Activated gamma-delta T cell (primary cell): ENCODE measurements at places on chromosomes 11 and 22.

DNA sequence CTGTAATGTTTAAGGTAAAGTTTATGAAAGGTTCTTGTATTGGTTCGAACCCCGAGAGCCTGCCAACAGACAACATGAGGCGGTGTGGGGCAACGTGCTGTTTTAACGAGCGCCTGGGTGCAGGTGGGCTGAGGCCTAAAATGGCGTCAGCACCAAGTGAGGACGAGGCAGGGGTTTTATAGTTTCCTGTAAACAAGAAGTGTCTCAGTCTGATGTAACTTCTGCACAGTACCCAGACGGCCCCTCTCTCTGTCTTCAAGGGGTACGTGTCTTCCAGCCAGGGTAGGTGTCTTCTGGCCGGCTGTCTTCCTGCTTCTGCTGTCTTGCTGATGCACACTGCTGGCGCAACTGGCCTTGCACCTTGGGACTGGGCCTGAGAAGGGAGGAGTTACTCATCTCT, 2.7 kb downstream of the PPFIBP2 start:
- no peak for DNase-seq

GRCh38 chr22:20956258-20957101, 10.6 kb upstream of the AIFM3 start:
- DNase-seq: no peak

GRCh38 chr22:30202531-30203006, 44.0 kb downstream of the LIF start:
- no peak for DNase-seq

- DNase-seq: no peak
Observed at GRCh38 chr11:6719576-6719975, 36.4 kb upstream of the MRPL17 start.

- DNase-seq: no peak
Observed at GRCh38 chr11:118883368-118884071, at the start of gene CXCR5. Gene CXCR5, plus strand, starts transcription at chr11:118883892. Its CDS starts 50 bp downstream, at chr11:118883942.
